Activated naive CD8-positive, alpha-beta T cell treated with anti-CD3 and anti-CD28 coated beads, Interleukin-2, amount 50 U/mL, for 24 hours (primary cell): ENCODE measurements at places on chromosomes 5 and 9.

GRCh38 chr9:133448487-133448972 is 11.2 kb upstream of the CACFD1 start:
- no peak overlapping the region for H3K4me3 ChIP-seq
- H3K36me3 ChIP-seq, result no peaks in the 10 kb centered on the region
- H3K4me1 ChIP-seq, result no peaks in the 10 kb centered on the region
- DNase-seq, result no peak
- no peak overlapping the region for H3K27ac ChIP-seq

- DNase-seq, result no peak
- peaks cover 2% of the 10 kb centered on the region for H3K27me3 ChIP-seq
- peaks cover 8% of the 10 kb centered on the region for H3K36me3 ChIP-seq
- H3K4me3 ChIP-seq, result peak overlapping the region; percentile 33
- H3K27ac ChIP-seq, result peak overlapping the region; percentile 30
These were observed 17.1 kb downstream of the F2R start for GRCh38 chr5:76733049-76733417.

DNA sequence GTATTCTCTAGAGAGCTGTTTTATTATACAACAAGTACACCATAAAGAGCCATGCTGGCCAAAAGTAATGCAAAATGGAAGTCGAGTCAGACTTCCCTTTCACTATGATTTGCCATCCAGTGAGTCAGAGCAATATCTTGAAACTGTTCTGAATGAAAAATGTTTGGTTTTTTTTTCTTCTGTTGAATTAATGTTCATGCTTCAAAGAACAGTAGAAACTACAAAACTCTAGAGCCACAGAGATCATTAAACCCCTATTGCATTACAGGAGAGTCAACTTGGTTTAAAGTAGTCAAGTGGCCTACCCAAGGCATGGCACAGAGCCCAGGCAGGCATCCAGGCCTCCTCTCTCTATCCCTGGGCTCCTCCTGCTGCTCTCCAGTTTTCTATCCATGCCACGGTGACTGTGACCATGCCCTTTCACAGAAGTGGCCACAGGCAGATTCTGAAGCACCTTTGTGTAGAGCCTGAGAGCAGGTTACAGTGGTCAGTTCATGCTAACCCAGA is 358.9 kb downstream of the DEPDC1B start:
- no peak overlapping the region for H3K27ac ChIP-seq
- H3K27me3 ChIP-seq, result no peaks in the 10 kb centered on the region
- peaks cover 3% of the 10 kb centered on the region for H3K4me1 ChIP-seq
- no peak for DNase-seq
- no peak overlapping the region for H3K4me3 ChIP-seq

DNA sequence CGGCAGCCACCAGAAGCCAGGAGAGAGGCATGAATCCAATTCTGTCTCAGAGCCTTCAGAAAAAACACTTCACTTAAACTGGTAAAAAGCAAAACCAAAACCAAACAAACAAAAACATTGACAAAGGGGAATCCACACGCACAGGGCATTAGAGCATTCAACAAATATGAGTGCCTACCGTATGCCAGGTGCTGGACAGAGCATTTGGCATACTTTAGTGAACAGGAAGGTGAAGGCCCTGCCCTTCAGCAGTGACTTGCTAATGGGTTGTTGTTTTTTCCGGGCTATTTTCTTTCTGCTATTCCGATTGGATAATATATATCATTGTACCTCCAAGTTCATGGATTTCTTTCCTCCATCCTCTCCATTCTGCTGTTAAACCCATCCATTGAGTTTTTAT is 71.7 kb upstream of the RUFY1 start:
- H3K4me1 ChIP-seq, result no peaks in the 10 kb centered on the region
- peaks cover 14% of the 10 kb centered on the region for H3K27me3 ChIP-seq
- H3K36me3 ChIP-seq, result no peaks in the 10 kb centered on the region
- no peak overlapping the region for H3K4me3 ChIP-seq
- no peak overlapping the region for H3K27ac ChIP-seq

- DNase-seq, result no peak
- no peaks in the 10 kb centered on the region for H3K36me3 ChIP-seq
- peaks cover 22% of the 10 kb centered on the region for H3K27me3 ChIP-seq
These were observed 64.7 kb upstream of the NFIL3 start for GRCh38 chr9:91488341-91488740.

- DNase-seq, result no peak
- peaks cover 7% of the 10 kb centered on the region for H3K27me3 ChIP-seq
- no peaks in the 10 kb centered on the region for H3K4me1 ChIP-seq
These were observed 89.6 kb downstream of the EFNA5 start for GRCh38 chr5:107580889-107581820.

DNA sequence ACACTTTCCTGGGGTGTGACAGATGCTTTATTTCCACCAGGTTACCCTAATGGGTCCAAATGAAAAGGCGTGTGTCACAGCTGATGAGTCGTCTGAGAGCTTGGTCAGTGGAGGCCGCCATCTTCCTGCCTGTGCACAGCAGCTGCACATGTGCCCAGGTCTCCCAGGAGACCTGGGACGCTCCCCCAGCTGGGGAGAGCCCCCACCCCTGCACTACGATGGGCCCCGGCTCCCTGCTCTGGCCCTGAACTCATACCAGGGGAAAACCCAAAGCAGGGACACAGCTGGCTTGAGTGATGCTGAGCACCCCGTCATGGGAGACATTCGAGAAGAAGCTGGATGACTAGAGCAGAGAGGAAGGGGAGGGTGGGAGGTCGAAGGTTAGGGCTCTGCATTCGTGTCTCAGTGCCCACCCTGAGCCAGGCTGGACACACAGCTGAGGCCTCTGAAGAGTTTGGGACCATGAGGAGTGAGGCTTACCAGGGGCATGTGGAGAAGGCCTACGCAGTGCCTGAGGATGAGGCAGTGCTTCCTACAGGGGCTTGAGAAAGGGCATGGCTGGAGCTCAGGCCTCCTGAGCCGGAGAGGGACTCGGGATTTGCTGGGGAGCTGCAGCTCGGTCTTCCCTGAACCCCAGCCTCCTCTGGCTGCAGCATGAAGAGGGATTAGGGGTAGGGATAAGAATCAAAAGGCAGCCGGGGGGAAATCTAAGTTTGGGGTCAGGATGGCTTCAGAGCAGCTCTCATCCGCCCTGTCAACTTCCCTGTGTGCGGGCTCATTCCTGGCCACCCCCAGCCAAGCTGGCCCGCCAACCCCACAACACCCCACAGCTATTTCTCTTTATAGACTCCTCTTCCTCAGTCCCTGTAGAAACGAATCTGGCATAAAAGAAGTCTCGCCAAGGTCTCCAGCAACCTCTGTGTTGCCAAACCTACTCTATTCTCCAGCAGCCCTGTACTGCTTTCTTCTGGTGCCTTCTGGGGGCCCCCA is 42.2 kb upstream of the RNU6ATAC start:
- DNase-seq, result no peak
- H3K27ac ChIP-seq, result no peak overlapping the region
- H3K4me1 ChIP-seq, result no peaks in the 10 kb centered on the region
- H3K27me3 ChIP-seq, result no peaks in the 10 kb centered on the region

DNA sequence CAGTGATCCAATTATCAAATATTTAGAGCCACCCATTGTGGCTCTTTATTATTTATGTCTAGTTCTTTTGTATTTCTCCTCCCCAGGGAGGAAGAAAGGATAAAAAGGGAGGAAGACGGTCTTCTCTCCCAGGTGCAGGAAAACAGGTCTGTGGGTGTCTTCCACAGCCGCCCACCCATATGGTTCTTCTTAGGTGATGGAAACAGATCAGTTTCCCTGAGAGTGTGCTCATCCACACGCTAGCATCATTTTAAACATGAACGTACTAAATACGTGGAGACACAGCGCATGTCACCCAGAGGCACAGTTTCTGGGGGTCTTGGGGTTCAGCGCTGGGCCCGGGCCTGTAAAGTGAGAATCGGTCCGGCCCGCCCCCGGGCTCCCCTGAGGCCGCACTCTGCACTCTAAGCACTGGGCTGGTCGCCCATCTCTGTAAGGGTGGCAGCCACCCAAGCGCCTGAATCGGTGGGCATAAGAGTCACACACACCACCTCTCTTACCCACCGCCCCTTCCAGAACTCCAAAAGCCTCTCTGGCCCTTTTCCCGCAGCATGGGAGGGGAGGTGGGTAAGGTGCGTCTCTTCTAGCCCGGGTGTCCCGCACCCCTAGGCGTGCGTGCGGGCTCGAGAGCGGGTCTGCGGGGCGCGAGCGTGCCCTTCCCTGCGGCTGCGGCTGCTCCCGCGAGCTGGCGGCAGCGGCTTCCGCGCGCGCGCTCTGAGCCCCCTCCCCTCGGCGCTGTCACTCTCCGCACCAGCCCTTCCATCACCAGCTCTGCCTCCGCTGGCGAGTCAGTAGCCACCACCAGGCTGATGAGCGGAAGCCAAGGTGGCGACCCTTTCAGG is 1.3 kb downstream of the PTCH1 start:
- H3K4me3 ChIP-seq, result peak overlapping the region; percentile 70
- H3K4me1 ChIP-seq, result peaks cover 39% of the 10 kb centered on the region
- peak; percentile 34 for DNase-seq
- H3K36me3 ChIP-seq, result peaks cover 13% of the 10 kb centered on the region
- peaks cover 25% of the 10 kb centered on the region for H3K27me3 ChIP-seq
- H3K27ac ChIP-seq, result no peak overlapping the region

DNA sequence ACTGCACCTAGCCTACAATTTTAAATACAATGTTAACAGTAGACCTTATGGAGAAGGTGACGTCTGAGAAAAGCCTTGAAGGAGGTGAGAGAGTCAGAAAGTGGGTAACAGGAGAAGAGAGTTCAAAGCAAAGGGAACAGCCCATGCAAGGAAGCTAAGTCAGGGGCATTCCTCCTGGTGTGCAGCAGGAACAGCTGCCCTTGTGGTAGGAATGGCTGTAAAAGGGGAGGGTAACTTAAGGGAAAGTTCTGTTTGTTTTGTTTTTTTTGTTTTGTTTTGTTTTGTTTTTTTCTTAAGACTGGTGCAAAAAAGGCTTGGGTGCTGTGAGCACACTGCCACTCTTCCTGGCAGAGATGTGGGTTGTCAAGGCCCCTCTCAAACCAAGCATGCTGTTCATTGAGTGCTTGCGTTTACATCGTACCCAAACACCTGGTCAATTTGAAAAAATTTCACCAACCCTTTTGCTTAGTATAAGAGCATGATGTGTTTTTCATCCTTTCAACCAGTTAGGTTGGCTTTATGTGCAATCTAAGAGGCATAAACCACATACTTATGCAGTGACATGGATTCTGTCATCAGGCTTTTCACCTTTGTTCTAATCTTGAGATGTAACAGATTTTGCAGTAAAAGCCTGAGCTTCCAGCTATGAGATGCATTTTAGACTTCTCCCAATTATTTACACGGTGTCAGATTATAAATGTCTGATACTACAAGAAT is 279.7 kb downstream of the GLIS3 start:
- no peaks in the 10 kb centered on the region for H3K36me3 ChIP-seq
- H3K27ac ChIP-seq, result no peak overlapping the region

- H3K36me3 ChIP-seq, result no peaks in the 10 kb centered on the region
- no peak overlapping the region for H3K27ac ChIP-seq
- no peak for DNase-seq
- no peak overlapping the region for H3K4me3 ChIP-seq
- H3K4me1 ChIP-seq, result peaks cover 3% of the 10 kb centered on the region
These were observed 138.7 kb downstream of the GABBR2 start for GRCh38 chr9:98570055-98570454.

DNA sequence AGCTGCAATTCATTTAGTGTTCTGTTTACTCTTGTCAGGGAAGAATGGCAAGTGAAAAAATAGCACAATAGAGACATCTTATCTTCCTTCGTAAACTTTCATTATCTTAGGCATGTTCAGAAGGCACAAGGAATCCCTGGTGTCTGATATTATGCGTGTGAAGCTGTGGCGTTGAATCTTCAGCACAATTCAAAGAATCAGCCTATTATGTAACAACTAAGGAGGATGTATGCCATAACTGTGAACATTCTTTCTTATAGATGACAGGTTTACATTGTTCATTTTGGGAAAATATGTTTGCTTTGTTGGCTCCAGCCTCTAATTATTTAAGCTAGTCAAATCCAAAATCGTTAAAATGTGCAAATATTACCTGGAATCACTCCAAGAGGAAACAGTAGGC is 446.1 kb downstream of the ANXA1 start:
- H3K27me3 ChIP-seq, result no peaks in the 10 kb centered on the region
- H3K4me3 ChIP-seq, result no peak overlapping the region
- no peaks in the 10 kb centered on the region for H3K4me1 ChIP-seq
- H3K27ac ChIP-seq, result no peak overlapping the region

DNA sequence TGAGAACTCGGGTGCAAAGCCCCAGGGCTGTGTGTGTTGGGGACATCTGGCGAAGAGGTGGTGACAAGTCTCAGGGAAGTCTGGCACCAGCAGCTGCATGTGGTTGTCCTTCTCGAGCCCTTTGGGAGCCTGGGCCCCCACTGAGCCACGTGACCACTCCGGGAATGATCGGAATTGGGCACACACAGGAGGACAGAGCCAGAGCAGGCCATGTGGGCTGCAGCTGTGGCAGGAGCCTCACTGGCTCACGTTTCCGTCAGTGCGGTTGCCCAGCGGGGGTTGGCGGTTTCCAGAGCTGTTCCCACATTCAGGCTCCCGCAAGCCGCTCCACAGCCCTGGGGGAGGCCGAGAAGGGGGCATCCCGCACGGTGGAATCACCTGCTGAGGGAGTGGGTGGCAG is 6.8 kb upstream of the CEL start:
- DNase-seq, result no peak
- peaks cover 35% of the 10 kb centered on the region for H3K4me1 ChIP-seq
- peaks cover 37% of the 10 kb centered on the region for H3K36me3 ChIP-seq

DNA sequence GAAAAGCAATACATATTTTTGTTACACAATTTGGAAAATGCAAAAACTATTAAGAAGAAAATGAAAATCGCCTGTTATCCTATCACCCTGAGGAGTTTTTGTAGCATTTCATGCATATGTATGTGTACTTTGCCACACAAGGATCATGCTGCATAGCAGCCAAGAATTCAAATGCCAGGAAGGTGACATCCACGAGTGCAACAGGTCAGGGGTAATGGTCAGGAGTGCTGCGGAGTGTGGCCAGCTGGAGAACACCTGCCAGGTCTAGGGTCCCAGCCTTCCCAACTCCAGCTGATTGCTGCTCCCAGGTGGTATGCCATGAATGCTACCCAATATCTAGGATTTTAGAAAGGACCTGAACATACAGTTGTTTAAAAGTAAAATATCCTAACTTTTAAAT is 617.1 kb downstream of the PRELID2 start:
- no peak overlapping the region for H3K4me3 ChIP-seq
- H3K27ac ChIP-seq, result no peak overlapping the region
- no peaks in the 10 kb centered on the region for H3K36me3 ChIP-seq
- no peaks in the 10 kb centered on the region for H3K4me1 ChIP-seq
- H3K27me3 ChIP-seq, result no peaks in the 10 kb centered on the region

- H3K27me3 ChIP-seq, result no peaks in the 10 kb centered on the region
- peaks cover 4% of the 10 kb centered on the region for H3K4me1 ChIP-seq
- no peak for DNase-seq
- peaks cover 29% of the 10 kb centered on the region for H3K36me3 ChIP-seq
- H3K4me3 ChIP-seq, result no peak overlapping the region
- no peak overlapping the region for H3K27ac ChIP-seq
These were observed 1098.6 kb downstream of the TAF11L14 start for GRCh38 chr5:18732556-18733479.

DNA sequence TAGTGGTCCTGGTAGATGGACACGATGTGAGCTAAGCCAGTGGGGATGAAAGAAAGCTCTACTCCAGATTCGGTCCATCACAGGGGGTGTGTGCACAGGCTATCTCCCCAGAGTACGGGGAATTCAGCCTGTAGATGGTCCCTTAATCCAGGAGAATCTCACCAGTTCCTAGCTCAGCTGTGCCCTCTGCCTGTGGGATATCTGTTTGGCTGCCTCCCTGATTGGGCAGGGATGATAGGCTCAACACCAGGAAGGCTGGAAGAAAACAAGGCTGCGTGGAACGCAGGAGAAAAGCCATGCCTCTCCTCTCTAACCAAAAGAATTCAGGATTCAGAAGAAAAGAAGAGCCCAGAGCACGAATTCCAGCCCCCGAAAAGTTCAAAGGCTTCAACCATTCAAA is 40.9 kb downstream of the VLDLR start:
- H3K4me3 ChIP-seq, result no peak overlapping the region
- no peak for DNase-seq
- H3K27me3 ChIP-seq, result no peaks in the 10 kb centered on the region
- H3K27ac ChIP-seq, result no peak overlapping the region
- peaks cover 7% of the 10 kb centered on the region for H3K36me3 ChIP-seq
